AG20443 (cell line): ENCODE measurements at places on chromosomes 3 and 15.
A peak's percentile ranks its signal among the peaks of the same experiment; 100 is the strongest.

DNA sequence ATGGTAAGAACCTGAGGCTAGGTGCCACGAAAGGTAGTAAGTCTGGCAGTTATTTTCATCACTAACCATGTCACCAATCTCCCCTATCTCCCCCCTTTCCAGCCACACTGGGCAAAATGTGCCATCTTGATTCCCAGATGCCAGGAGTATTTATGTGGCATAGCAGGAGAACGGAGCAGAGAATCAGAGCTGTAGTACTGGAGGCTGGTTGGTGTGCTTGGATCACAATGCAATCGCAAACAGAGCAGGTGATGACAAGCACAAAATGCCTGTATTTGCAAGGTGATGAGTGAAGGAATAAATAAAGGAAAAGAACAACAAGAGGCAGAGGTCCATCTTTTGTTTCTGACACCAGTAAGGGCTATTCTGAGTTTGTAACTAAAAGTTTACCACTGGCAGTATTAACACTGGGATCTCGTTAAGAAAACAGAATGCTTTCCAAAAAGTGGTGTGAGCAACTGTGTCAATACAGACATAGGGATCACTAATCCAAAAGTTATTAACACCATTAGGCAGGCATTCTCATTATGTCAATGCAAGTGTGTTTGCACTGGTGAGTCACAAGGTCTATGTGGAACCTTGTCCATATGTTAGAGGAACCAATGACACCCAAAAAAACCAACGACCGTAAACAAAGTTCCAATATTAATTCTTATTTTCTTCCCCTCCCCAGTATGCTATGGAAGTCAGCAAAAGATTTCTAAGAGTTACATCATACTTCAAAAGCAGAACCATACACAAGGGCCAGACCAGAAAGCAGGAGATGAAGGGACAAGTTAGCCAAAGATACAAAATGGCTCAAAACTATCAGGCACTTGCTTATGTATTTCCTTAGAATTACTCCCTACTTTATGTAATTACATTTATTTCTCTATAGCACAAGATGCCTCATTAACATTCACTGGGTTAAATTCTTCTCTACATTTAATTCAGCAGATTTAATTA is 556.6 kb downstream of the FOXP1 start:
- no peak for DNase-seq

DNA sequence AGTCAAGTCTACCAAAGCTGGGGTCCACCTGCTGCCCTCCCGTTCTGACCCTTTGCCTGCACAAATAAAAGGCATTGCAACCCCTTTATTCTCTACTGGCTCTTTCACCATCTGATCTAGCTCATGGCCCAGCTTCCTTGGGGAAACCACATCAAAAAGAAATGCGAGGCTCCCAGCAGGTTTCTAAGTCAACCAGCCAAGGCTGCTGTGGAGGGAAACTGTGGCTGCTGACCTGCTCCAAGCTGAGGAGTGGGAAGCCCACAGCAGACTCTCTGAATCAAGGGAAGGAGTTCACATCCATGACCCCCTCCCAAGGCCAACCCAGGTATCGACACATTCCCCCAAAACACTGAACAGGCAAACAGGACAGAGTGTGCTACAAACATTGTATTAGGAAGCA is 25.2 kb upstream of the SLCO2A1 start:
- DNase-seq: no peak

DNA sequence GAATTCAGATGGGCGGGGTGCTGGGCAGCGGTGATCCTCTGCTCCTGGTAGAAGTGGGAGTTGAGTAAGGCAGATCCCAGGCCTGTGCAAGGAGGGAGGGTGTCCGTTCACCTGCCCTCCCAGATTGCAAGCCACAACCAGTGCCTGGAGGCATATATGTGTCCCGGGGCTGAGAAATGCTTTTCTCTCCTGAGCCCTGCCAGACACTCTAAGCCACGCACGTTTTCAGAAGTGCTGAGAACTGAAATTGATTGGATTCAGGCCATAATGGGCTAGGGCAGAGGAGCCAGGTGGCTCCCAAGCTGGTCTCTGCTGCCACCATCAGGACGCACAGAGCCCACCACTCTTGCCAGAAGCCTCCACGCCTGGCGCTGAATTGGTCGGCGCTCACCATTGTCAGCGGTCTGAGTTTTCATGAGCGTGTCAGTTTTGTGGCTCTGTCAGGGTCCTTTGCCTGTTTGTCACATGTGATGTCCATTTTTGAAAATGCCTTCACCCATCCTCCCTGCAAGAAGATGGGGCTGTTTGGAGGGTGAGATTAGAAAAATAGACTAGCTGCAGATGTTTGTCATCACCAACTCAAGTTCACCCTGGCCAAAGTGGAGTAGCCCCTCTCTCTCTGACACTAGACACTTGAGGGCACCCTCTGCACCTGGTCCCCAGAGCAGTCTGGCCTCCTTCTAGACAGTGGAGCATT is 15.4 kb upstream of the BFSP2 start:
- DNase-seq: peak; percentile 67

- peak; percentile 76 for DNase-seq
Measured at GRCh38 chr15:97234851-97235610, 725.5 kb upstream of the ARRDC4 start.

- DNase-seq: no peak
Measured at GRCh38 chr15:38545179-38545578, 19.4 kb downstream of the RASGRP1 start.

DNA sequence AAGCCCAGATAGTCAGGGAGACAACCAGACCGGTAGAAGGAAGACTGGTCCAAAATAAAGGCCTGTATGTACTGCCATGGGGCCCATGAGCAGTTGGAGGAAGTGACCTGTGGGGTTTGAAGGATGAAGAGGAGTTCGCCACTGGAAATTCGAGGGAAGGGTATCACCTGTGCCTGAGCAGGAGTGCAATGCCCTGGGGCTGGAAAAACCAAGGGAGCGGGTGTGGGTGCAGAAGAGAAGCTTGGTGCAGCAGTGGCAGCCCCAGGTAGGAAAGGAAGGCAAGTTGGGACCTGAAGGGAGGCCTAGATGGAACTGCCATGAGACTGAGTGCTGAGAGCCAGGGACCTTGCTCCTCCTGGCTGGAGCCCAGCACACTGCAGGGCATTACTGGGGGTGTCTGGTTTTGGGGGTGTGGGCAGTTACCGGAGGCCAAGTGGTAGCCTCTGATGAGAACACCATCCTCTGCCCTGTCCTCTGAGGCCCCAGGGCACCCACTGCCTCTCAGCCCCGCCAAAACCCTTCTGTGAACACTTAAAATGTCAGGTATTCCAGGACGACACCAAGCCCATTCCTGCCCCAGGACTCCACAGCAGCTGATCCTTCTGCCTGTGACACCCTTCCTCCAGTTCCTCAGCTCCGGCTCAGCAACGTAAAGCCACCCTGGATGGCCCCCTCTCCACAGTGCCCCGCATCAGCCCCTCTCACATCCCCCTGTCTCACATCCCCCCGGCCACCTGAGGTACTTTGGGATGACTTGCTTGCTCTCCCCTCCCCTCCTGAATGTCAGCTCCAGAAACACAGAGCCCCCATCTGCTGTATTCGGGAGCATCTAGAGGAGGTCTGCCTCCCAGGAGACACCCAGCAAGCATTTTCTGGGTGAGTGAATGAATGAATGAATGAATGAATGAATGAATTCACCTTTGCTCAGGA is 42.9 kb downstream of the WNT7A start:
- DNase-seq: no peak

GRCh38 chr3:160132226-160132625 is 93.0 kb upstream of the C3orf80 start:
- no peak for DNase-seq

DNA sequence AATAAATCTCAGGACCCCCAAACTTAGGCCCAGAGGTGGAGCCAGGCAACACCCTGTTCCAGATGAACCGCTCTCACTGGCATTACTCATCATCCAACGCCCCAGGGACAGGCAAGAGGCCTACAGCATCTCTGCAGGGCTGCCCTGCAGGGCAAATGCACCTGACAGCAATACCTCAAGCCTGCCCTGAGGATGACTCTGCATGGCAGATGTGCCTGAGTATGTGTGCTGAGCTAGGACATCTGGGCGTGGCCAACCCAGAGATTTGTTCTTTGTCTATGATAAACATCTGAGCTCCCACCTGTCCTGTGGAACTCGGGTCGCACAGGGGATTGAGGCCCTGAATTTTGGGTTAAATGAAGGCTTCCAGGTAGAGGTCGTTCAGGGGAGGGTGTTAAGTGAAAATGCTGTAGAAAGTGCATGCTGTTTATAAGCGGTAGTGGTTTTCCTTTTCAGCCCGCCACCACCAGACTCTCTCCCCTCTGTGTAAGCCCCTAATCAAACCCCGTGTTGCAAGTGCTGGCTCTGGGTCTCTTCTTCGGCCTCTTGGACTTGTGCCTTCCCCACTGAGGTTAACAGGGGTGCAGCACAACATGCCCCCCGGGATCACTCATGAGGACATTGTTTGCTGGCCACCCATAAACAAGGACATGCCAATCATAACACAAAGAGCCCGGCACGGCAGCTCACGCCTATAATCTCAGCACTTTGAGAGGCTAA is 92.3 kb downstream of the ATP10A start:
- DNase-seq: no peak

DNA sequence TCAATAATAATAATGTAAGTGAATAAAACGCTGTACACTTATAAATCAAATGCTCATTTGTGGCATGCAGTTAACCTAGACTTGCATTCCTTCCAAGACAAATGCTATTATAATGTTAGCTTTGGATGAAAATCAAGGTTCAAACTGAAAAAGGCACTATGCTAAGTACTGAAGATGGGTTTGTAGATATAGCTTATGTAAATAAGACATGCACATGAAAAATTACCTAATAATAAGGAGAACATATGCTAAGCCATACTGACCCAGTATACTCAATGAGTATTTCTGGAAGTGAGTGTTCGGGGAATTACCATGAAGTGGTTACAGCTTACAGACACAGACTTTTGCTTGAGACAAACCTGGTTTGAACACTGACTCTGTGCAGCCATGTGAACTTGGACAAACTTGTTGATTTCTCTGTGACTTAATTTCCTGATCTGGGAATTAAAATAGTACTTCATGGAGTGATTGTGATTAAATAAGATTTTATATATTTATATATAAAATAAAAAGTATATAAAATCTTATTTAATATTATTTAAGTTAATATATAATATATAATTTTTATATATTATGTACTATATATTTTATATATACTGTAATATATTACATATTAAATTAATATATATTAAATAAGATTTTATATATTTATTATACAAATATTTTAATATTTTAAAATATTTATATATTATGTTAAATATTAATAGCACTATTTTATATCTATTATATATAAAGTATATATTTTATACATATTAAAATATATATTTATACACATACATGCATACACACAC is 159.2 kb downstream of the ZPLD1 start:
- no peak for DNase-seq

GRCh38 chr3:120908030-120908794 is at the start of gene STXBP5L:
Gene STXBP5L (plus strand): TSS chr3:120908205. CDS start chr3:120909579, 1,374 bp downstream.
- DNase-seq: peak; percentile 85

DNA sequence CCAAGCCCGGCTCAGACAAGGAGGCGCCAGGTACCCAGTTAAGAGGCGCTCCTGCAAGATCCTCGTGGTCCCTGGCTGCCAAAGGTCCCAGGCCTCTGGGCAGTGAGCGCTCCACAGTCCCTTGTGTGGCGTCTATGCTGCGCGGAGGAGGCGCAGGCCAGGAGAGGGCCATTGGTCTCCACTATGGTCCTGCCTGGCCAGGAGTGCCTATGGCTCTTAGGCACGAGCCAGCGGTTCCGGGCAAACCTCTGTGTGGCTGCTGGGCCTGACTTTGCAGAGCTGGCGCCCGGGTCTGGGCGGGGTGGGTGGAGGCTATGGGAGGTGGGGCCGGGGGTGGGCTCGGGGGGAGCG is 660 bp upstream of the ADAMTSL3 start:
- DNase-seq: no peak

DNA sequence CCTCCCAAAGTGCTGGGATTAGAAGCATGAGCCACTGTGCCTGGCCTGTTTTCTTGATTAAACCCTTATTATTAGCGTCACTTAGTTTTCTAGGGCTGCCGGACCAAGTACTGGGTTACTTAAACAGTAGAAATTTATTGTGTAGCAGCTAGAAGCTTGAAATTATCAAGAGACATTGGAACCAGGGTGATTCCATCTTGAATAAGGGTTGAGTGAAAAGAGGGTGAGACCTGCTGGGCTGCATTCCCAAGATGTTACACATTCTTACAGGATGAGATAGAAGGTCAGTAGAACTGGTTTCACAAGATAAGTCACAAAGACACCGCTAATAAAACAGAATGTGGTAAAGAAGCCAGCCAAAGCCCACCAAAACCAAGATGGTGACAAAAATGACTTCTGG is 18.6 kb upstream of the FSTL1 start:
- peak; percentile 49 for DNase-seq

DNA sequence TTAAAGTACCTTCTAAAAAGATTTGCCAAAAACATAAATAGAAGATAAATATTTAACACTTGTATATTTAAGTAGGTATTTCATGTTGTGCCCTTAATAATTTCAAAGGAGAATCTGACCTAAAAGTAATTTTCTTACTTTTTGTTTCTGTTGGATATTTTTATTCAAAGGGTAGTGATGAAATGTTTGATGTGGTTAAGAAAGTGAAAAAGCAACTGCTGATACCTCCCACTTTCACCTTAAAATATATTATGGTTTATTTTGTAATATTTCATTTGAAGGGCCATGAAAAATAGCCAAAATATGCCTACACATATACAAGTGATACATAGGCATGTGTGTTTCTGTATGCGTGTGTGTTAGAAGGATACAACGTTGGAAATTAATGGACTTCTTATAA is 5.8 kb upstream of the SLITRK3 start:
- no peak for DNase-seq

GRCh38 chr3:188124184-188124583 is 29.8 kb upstream of the LPP start:
- no peak for DNase-seq

DNA sequence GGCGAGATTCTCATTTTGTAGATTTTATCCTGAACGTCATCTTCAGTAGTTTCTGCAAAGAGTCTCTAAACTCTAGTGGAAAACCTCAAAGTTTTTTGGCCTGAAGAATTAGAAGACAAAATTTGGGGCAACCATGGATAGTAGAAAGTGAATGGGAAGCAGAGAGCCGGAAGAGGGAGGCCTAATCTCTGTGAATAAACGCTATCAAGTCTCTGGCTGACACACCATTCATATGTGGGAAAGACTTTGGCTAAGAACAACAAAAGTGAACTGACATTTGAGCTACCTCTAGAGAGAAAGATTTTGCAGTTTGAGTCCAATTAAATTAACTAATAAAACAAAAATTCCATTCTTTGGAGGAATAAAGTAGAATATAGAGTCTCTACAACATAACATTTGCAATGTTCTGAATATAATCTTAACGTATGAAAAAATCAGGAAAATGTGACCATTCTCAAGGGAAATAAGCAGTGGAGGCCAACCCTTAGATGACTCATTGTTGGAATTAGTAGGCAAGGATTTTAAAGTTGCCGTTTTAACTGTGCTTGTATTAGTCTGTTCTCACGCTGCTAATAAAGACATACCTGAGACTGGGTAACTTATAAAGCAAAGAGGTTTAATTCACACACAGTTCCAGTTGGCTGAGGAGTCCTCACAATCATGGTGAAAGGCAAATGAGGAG is 184.6 kb downstream of the C3orf38 start:
- no peak for DNase-seq
